ENCODE measurements at places on chromosomes 7 and 10.

GRCh38 chr7:55131142-55131929 lies 112.5 kb downstream of the EGFR start:
- DNase-seq, result no peak

- DNase-seq, result no peak
Measured at GRCh38 chr7:141097430-141097829, 23.6 kb downstream of the TMEM178B start.

DNA sequence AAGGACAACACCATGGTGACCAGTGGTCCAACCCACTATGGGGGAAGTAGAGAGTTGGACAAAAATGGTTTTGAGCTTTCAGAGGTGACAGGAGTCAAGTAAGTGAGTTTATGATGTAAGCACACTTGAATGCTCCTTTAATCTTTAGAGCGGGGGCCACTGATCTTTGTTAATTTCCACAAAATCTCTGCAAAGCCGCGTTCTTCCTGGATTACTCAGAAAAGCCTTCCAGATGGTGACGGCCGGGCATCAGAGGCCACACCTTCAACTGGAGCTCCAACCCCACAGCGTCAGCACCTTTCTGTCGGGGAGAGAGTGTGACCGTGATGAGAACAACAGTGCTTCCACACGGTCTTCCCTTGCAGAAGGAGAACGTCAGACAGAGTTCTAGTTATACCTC lies 35.2 kb upstream of the KLF6 start:
- DNase-seq, result no peak

- no peak for DNase-seq
Measured at GRCh38 chr7:100570954-100571828, 2.5 kb downstream of the SAP25 start.

DNA sequence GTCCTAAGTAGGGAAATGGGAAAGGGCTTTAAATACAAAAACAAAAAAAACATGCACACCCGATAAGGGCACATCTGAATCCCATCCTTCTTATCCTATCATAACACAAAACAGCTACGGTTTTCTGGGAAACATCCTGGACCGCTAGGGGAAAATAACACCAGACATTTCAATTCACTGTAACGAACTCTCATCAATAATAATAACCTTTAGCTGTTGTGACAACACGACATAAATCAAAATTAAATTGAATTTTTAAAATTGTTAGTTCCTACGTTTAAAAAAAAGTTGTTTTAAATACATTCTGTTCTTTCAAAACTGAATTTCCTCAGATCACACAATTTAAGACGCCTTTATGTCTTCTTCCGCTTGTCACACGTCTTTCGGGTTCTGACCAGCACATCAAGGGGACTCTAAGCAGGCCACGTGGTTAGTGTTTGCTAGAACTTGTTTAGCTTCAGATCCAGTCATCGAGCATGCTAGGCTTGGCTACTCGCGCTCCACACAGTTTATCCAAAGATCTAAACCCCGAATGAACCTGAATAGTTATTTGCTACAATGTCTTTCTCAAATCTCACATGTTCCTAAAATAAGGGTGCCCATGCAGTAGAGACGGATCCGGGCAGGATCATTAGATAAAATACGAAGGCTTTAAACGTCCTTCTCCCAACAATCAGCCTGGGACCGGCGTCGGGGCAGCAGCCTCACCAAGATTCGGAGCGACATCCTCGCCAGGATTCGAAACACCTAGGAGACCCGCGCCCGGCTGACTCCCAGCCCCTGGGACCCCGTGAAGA lies 839 bp downstream of the IKZF5 start:
- no peak for DNase-seq

GRCh38 chr7:15753887-15754579 lies 67.5 kb upstream of the MEOX2 start:
- DNase-seq, result no peak

GRCh38 chr7:98826811-98827231 lies 43.0 kb downstream of the TMEM130 start:
- DNase-seq, result no peak

- no peak for DNase-seq
Measured at GRCh38 chr10:905503-905902, 26.0 kb downstream of the LARP4B start.

- DNase-seq, result no peak
Measured at GRCh38 chr7:128384726-128385125, 23.2 kb upstream of the PRRT4 start.

- no peak for DNase-seq
Measured at GRCh38 chr10:116775488-116776400, 33.4 kb upstream of the HSPA12A start.

DNA sequence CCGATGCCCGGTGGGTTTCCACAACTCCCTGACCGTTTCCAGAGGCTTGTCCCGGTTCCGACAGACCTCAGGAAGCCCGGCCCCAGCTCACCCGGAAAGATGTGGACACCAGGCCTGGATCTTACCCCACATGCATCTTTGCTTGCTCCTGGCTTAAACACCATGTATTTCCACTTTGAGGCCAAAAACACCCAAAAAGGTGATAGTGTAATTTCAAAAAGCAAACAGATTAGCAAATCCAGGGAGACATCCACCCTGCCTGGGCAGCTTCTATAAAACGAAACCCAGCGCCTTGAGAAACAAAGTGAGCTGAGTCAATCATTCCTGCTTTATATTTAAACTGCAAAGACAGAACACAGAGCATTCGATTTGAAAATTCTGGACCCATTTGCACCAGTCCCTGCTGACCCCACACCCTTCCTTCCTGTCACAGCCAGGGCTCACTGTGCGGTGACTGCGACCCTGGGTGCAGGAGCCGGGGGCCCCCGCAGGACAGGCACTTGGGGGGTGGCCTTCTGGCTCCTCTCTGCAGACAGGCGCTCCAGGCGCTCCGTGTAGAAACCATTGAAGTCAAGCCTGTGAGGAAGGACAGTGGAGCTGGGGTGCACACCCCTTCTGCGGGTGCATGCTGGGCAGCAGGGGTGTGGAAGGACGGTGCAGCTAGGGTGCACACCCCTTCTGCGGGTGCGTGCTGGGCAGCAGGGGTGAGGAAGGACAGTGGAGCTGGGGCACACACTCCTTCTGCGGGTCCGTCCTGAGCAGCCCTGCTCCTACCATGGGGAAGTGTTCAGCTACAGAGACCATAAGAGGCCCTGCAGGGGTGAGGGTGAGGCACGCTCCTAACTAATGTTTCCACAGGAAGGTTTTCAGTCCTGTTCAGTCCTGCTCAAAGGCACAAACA lies 2.9 kb upstream of the ADAM8 start:
- no peak for DNase-seq

Measured in activated B cell treated with CpG ODN at 0.5 μM for 24 hours (primary cell).